ENCODE measurements at places on chromosomes 7 and 10.

DNA sequence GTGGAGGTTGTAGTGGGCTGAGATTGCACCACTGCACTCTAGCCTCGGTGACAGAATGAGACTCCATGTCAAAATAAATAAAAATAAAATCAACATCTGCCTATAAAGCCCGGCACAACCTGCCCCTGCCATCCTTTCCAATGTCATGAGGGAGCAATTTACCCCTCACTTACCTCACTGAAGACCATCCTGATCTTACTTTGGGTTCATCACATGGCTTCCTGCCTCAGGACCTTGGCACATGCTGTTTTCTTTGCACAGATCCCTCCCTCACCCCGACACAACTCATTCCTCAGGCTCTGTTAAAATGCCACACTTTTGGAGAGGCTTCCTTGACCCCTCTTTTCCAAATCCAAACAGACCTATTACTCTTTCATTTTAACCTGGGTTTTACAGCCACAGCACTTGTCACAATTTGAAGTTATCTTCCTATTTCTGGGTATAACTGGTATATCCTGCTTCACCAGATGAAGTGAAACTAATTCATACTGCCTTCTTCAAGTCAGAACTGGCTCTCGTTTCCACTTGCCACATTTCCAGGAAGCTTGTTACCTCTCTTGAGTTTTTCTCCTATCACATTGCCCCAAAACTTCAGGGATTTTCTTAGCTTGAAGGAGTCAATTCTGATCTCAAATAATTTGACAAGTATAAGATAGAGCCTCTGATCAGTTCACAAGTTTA is 69.3 kb upstream of the PARD3 start:
- DNase-seq, result no peak

GRCh38 chr10:21217107-21217506 is 308.4 kb downstream of the SKIDA1 start:
- DNase-seq, result no peak

GRCh38 chr10:102418622-102419268 is at the start of gene PSD:
Gene PSD, minus strand, starts transcription at chr10:102418785. Its CDS starts 1,747 bp downstream, at chr10:102417038.
- DNase-seq, result no peak

DNA sequence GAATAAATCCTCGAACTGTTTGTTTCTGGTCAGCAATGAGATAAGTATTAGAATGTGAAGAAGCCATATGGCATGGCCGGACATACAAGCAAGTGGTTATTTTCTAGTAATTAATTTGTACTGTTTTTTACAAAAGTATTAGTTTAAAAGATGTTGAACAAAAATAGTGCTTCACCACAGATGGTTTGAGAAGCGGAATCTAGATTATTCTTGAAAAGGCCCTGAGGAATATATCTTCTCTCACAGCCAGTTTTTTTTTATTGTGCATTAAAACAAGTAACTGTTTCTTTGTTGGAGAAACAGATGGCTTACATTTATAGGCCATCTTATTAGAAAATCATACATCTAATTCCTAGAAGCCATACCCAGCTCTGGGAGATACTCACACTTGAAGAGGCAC is 153.3 kb downstream of the TMEM26 start:
- DNase-seq, result no peak

- no peak for DNase-seq
These were observed 34.3 kb downstream of the CDCA7L start for GRCh38 chr7:21911341-21911875.

- no peak for DNase-seq
These were observed 1.9 kb upstream of the MALRD1 start for GRCh38 chr10:19046679-19047078.

DNA sequence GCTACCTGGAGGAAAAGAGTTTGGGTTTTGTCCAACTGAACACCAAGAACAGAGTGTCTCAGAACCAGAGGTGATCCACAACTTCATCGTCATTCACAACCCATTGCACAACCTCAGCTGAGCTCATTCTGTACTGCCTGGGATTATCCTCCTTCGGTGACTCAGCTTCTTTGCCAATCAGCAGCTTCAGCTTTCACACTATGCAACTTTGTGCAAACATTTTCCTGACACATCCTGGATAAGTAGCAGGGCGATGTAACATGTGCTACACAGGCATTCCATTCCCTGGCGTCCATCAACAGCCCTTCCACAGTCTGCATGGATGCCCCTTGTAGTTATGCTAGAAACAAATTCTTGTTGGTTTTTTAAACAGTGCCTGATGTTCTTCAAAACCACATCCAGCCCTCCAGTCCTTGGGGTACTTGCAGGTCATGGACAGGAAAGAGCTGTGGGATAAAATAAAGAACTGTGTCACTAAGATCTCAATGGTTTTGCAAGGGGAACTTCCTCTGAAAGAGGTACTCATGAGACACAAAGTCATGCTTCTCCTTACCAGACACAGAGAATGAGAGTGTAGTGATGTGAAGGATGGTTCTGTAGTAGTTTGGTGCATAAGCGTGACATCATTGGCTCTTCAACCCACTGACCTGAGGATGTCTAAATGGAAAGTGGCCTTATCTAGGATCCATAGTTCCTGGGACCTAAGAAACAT is 478.5 kb downstream of the KIF20B start:
- DNase-seq, result no peak
